CD4-positive, alpha-beta T cell treated with Interleukin-4 for 4 hours (primary cell): ENCODE measurements at places on chromosomes 1 and 21.

GRCh38 chr21:37358397-37358796 is 8.2 kb upstream of the DYRK1A start:
- no peak for DNase-seq

GRCh38 chr1:230205719-230206198 is 138.7 kb downstream of the GALNT2 start:
- DNase-seq: no peak

GRCh38 chr1:170277985-170278384 is 132.2 kb downstream of the NTMT2 start:
- no peak for DNase-seq

- no peak for DNase-seq
These were observed 192.1 kb upstream of the VAMP3 start for GRCh38 chr1:7579016-7579415.

GRCh38 chr1:20409971-20410370 is 76.0 kb downstream of the CAMK2N1 start:
- DNase-seq: no peak

DNA sequence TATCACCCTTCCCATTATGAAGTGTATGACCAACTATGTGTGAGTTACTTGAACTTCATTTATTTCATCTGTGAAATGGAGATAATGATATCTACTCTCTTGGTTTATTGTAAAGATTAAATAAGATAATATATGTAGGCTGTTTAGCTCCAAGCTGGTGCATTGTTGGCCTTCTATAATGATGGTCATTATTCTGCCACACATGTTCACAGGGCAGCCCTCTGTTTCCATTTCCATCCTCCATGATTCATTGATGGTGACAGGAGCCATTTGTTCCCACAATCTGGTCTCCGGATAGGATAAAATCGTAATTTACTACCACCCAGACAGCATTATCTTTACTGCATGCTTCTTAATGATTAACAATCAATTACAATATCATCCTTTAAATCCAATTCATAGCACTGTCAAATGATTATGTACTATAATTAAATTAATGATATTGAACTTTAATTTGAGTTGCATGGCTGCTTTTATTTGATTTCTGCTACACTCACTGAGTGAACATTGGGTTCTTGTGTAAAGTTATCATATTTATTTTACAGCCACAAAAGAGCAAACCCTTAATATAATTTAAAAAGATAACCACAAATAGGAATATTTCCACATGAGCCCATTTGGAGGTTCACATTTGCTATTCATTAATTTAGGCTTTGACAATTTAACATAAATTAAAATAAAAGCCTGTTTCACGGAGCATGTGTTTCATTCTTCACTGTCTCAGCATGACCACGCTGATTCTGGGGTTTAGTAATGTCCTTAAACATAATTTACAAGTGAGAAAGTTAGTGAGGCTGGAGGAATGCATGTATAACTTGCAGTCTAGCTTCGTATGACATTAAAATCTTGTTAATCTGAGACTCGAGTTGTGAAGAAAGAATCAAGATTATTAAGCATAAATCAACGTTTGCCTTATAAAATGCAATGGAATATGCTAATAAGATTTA is 596.4 kb upstream of the ZRANB2 start:
- DNase-seq: no peak

- no peak for DNase-seq
These were observed 11.6 kb downstream of the GPX7 start for GRCh38 chr1:52613636-52614373.

- DNase-seq: no peak
These were observed 12.2 kb downstream of the ADAMTS5 start for GRCh38 chr21:26954662-26955121.

DNA sequence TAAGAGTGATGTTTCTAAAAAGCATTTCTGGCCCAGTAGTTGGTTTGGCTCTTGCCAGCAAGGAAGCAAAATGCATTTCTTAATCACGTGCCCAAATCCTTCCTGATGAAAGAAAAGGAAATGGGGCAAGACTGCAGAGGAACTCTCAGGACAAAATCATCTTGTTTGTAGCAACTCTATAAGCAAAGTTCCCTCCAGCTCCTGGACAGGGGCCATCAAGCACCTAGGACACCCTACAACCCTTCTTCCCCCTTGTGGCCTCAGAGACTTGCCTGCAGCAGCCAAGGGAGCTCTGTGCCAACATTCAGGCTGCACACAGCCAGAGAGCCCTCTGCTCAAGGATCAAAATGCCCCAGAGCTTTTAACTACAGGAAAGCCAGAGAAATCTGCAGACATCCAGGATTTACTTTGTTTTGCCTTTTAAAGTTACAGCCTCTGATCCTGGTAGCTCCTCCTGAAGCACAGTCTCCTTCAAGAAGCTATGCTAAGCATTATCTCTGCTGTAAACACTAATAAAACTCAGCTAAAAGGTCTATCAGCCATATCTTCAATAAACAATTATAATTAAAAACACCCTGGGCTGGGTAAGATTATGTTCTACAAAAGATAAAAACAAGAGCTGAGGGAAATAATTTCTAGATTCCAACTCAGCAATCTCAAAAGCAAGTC is 105.0 kb downstream of the KIAA0319L start:
- no peak for DNase-seq

GRCh38 chr21:39675993-39676661 is 63.4 kb downstream of the B3GALT5 start:
- no peak for DNase-seq
